GM23338 (cell line): ENCODE measurements at places on chromosomes 7 and 10. TPM values are rescaled to one million over a fixed set of nuclear protein-coding genes. Genes with fewer than 3 reads are reported as not detected.

ENO4 gene
- 0.04 and 0.24 TPM in 2 replicates for total RNA-seq

TMEM196 gene
- total RNA-seq: not detected in 2 replicates

EPHA1 gene
- total RNA-seq: 119 and 154 TPM in 2 replicates

PVRIG gene
- not detected in 2 replicates for total RNA-seq

JCAD gene
- total RNA-seq: 2.1 and 2.3 TPM in 2 replicates

BTBD16 gene
- total RNA-seq: not detected in 2 replicates

PLEKHA8 gene
- total RNA-seq: 36.9 and 44.9 TPM in 2 replicates
